ENCODE measurements at places on chromosomes 12 and 14.

- DNase-seq: no peak
These were observed 6.4 kb upstream of the SLC25A3 start for GRCh38 chr12:98587084-98587483.

DNA sequence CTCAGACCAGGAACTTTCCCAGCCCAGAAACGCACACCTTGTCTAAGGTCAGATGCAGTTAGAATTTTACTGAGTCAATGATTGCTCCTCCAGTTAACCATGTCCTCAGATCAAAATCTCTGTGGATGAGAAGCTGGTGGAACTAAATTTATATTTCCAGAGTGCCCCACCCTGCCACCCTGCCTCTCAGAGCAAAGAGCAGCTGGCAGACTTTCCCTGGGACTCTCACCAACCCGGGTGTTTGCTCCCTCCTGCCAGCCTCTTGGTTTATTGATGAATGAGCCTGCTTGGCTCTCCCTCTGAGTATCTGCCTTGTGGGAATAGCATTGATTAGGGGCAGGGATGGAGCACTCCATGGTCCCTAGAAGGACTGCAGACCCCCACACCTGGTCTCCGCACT lies 5.9 kb upstream of the KRT1 start:
- no peak for DNase-seq

- no peak for DNase-seq
These were observed 47.3 kb downstream of the DAD1 start for GRCh38 chr14:22541721-22542120.

- no peak for DNase-seq
These were observed at the start of gene DGLUCY for GRCh38 chr14:91113829-91114078. TSS of gene DGLUCY (plus strand) at chr14:91114073. CDS start at chr14:91160295, 46,222 bp downstream.

GRCh38 chr12:2479851-2480535 lies 314.8 kb upstream of the FKBP4 start:
- DNase-seq: no peak

- no peak for DNase-seq
These were observed 420.7 kb downstream of the DAD1 start for GRCh38 chr14:22168092-22168955.

GRCh38 chr12:112122823-112123690 lies 2.3 kb upstream of the TRAFD1 start:
- no peak for DNase-seq

- DNase-seq: no peak
These were observed 62.9 kb downstream of the HSPB8 start for GRCh38 chr12:119241580-119242169.
